ENCODE measurements at places on chromosomes 5 and 9.

DNA sequence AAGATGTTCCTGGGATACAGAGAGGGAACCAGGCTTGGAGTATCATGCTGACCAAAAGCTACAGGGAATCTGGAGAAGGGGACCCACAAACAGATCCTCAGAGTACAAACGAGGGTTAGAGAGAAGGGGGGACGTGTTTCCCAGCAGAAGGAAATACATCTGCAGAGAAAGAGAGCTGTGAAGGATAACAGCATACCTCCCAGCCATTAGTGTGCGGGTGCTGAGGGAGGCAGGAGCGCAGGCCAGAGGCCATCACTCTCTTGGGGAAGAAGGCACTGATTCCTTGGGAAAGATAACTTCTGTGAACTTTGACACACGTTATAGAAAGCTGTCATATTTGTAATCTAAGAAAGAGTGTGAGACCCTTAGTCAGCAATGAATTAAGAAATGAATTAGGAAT lies 96.9 kb downstream of the KCNN2 start:
- H3K4me3 ChIP-seq = no peak overlapping the region
- no peak overlapping the region for H3K27ac ChIP-seq
- H3K4me1 ChIP-seq = no peaks in the 10 kb centered on the region
- no peaks in the 10 kb centered on the region for H3K36me3 ChIP-seq

GRCh38 chr9:105475302-105475701 lies 27.5 kb downstream of the FSD1L start:
- no peak for DNase-seq
- H3K27me3 ChIP-seq = no peaks in the 10 kb centered on the region
- no peak overlapping the region for H3K27ac ChIP-seq
- no peaks in the 10 kb centered on the region for H3K4me1 ChIP-seq

GRCh38 chr5:141603923-141604717 lies 14.7 kb downstream of the DIAPH1 start:
- no peaks in the 10 kb centered on the region for H3K36me3 ChIP-seq
- no peak overlapping the region for H3K4me3 ChIP-seq
- no peak for DNase-seq
- H3K27me3 ChIP-seq = no peaks in the 10 kb centered on the region

- H3K36me3 ChIP-seq = no peaks in the 10 kb centered on the region
- H3K27ac ChIP-seq = no peak overlapping the region
- no peak overlapping the region for H3K4me3 ChIP-seq
- no peaks in the 10 kb centered on the region for H3K27me3 ChIP-seq
- H3K4me1 ChIP-seq = no peaks in the 10 kb centered on the region
- no peak for DNase-seq
Observed at GRCh38 chr9:11235061-11235460, 622.3 kb upstream of the PTPRD start.

DNA sequence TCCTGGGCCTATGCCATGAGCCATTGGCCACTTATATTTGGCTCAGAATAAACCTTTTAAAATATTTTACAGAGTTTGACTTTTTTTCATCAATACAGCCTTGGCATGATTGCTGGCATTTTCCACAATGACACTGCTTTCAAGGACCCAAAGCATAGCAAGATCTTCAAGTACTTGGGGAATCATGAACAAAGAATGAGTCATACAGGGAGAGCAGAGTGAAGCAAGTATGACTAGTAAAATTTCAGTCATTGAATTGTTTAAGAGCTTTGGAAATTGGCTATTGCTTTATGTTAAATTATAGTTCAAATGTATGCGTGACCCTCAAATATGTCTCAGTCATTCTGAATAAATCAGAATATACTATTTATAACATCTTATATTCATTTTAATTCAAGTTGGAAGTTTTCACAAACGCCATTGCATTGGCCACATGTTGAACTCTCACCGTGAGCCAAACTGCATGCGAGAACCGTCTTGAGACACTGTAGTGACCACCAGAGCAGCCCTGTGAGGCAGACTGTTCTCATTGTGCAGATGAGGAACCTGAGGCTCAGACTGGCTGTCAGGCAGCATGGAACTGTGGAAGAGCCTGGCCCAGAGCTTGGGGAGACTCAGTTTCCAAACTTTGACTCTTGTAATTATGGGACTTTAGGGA lies 52.9 kb downstream of the GDNF start:
- no peaks in the 10 kb centered on the region for H3K27me3 ChIP-seq
- H3K27ac ChIP-seq = no peak overlapping the region
- H3K4me3 ChIP-seq = no peak overlapping the region
- no peak for DNase-seq
- H3K36me3 ChIP-seq = no peaks in the 10 kb centered on the region

DNA sequence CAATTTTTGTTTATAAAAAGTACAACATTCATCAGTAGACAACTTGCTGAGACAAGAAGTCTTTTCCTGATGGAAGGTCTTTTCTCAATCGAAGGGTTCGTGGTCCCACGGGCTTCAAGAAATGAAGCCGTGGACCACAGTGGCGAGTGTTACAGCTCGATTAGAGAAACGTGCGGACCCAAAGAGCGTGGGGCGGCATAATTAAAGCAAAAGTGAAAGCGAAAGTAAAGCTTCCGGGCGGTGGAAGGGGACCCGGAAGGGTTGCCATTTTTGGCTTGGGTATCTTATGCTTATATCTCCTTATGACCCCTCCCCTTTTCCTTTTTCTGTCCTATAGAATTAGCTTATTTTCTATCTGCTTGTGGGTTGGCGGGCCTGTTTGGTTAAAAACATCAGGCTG lies 2309.4 kb upstream of the ACO1 start:
- no peak for DNase-seq
- no peaks in the 10 kb centered on the region for H3K27me3 ChIP-seq
- no peaks in the 10 kb centered on the region for H3K36me3 ChIP-seq
- no peak overlapping the region for H3K27ac ChIP-seq

GRCh38 chr9:98360176-98360708 lies 104.8 kb upstream of the TBC1D2 start:
- H3K4me3 ChIP-seq = no peak overlapping the region
- DNase-seq = no peak
- no peaks in the 10 kb centered on the region for H3K4me1 ChIP-seq
- no peaks in the 10 kb centered on the region for H3K36me3 ChIP-seq
- no peaks in the 10 kb centered on the region for H3K27me3 ChIP-seq
- H3K27ac ChIP-seq = no peak overlapping the region

- H3K27ac ChIP-seq = no peak overlapping the region
- H3K4me1 ChIP-seq = peaks cover 3% of the 10 kb centered on the region
- no peak overlapping the region for H3K4me3 ChIP-seq
- no peaks in the 10 kb centered on the region for H3K36me3 ChIP-seq
Observed at GRCh38 chr9:107462691-107463090, 26.9 kb downstream of the KLF4 start.
